ENCODE measurements at places on chromosomes 5 and 9.

GRCh38 chr9:105854783-105855724, 160.7 kb downstream of the TMEM38B start:
- no peak for DNase-seq

DNA sequence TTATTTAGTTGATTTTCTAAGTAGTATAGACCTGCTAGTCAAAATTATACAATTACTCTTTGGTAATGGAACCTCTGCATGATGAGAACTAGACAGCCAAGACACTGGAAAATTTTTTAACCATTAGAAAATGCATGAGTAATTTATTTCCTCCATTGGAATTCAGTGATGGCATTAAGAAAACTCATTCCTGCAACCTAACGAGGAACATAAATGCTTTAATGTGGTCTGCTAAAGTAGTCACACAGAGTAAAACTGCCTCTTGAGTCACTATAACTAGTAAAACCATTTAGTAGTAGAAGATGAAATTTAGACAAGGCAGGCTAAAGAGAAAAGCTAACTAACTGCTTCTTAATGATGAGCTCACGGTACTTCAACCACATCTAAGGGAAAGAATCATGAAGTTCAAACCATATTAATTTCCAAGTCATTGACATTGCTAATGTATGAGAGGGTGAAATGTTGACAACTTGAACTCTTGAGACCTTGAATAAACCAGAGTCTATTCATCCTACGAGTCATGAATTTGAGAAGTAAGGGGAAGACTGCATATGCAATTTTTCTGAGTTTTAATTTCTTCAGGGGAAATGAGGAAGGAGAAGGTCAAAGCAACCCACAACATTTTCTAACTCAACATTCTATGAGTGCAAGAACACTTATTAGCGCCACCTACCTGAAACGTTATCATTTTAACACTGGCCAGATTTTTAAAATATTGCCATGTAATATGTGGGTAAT, 74.4 kb downstream of the GLIS3 start:
- DNase-seq, result no peak

GRCh38 chr5:137205231-137206027, 293.7 kb downstream of the SPOCK1 start:
- DNase-seq, result no peak

GRCh38 chr5:164763206-164763605, 1257.8 kb downstream of the MAT2B start:
- DNase-seq, result no peak

DNA sequence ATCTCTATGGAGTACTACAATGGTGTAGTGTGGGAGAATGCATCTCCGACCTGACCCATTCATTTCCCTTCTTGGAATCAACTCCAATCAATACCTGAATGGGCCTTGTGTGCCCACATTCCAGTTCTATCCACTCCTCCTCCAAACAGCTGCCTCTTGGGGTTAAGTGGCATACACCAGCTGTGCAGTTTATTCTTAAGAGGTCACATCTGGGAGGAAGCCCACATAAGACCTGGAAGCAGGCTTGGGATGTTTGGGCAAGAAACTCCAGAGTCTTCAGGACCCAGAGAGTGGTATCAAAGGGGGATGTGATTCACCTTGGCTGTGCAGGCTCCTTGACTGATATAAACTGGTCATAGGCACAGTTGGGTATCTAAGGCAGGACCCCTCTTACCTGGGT, 46.0 kb downstream of the ACTBL2 start:
- no peak for DNase-seq

DNA sequence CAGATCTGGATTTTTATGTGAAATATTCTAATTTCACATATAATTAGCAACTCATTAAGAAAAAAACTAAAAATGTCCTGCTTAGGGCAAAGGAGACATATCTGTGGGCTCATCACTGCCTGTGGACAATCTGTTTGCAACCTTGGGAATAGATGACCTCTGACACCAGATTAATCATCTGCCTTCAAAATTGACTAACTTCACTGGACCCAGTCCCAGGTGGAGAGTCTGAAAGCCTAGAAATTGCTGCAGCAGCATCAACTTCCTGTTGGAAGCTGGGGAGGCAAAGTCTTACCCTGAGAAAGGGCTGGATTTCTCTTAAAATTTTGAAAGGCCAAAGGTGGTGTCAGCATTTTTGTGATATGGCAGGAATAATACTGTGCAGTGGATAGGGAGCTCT, 76.3 kb upstream of the TNC start:
- DNase-seq, result no peak

- no peak for DNase-seq
Measured at GRCh38 chr9:123608104-123608503, 252.1 kb downstream of the CRB2 start.

GRCh38 chr5:32319392-32319791, 6.7 kb upstream of the MTMR12 start:
- DNase-seq, result no peak

DNA sequence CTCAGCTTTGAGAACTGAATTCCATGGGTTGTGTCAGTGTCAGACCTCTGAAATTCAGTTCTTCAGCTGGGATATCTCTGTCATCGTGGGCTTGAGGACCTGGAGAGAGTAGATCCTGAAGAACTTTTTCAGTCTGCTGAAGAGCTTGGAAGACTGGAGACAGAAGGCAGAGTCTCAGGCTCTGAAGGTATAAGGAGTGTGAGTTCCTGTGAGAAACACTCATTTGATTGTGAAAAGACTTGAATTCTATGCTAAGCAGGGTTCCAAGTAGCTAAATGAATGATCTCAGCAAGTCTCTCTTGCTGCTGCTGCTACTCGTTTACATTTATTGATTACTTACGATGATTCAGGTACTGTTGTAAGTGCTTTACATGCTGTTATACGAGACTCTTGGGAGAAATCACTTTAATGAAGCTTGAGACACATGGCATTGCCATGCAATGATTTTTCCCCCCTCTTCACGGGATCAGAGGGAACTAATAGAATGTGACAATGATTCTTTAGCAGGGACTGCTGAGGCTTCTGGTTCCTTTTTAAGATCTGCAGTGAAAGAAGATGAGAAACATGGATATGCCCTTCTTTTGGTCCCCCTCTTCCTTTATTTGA, 63.8 kb downstream of the PTTG1 start:
- DNase-seq, result no peak

Data from T-cell (primary cell).